ENCODE measurements at places on chromosomes 2 and 18. TPM values are rescaled to one million over a fixed set of nuclear protein-coding genes. Genes with fewer than 3 reads are reported as not detected.

DNA sequence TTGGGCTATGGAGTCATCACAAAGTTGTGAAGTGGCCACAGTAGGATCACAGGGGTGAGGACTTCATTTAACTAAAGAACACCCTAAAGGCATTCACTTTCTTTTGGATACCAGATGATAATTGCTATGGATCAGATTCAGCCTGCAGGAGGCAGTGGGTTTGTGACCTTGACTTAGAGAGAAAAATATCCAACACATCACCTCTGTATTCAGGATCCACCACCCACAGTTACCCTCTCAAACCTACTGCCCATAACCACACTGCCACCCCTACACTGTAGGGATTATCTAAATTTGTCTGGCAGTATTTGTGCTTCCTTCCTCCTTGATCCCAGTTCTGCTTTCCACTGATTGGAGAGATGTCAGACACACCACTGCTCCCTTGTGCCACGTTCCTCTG, 269.4 kb downstream of the MYCN start:
- DNase-seq: no peak

DNA sequence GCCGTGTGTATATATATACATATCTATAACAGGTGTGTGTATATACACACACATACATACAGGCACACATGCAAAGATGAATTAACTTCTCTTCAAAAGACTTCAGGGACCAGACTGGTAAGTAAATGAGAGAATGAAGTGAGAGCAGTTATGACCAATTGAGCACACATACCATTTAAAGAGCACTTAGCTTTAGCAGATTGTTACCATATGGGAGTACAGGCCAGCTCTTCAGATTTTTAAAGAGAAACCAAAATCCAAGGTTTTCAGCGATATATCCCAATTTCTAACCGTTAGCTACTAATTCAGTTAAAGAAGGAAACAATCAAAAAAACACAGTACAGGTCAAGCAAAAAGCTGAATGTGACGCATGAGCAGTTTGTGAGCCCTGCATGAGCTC, 23.7 kb downstream of the INPP1 start:
- no peak for DNase-seq

GRCh38 chr2:46384457-46384815, 87.2 kb downstream of the EPAS1 start:
- no peak for DNase-seq

DNA sequence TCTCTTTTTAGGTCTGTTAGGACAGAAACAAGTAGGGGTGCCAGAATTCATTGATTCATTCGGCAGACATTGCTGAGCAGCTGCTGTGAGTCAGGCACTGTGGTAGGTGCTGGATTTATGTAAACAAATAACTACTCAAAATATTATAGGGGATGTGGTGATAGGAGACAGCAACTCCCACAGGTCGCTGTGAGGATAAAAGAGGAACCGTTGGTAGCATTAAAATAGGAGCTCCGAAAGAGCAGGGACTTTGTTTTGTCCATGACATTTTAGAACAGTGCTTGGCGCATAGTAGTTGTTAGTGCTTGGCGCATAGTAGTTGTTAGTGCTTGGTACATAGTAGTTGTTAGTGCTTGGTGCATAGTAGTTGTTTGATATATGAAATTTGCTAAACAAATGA, 29.2 kb downstream of the ATP6V1C2 start:
- DNase-seq: no peak

DNA sequence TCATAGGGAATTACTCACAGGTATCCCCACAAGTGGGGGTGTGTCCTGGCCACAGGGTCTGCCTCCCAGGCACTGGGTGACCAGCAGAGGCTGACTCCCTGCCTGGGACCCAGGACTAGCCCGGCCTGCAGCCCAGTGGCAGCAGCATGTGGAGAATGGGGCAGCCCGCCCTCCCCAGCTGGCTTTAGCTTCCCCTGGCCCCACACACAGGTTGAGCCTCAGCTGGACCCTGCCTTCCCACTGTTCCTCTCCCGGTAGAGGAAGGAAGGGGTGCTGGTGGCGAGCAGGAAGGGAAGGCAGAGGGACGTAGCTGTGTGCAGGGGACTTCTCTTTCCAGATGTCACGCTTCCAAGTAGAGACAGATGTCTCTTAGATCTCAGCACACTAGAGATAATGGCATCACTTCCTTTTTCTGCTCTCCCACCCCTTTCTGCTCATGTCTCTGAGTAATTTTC, 51.4 kb downstream of the EMILIN2 start:
- no peak for DNase-seq

- DNase-seq: peak; percentile 85
These were observed 81.5 kb downstream of the DPP4 start for GRCh38 chr2:161992531-161992930.

GRCh38 chr2:206004004-206004693, 81.8 kb downstream of the INO80D start:
- DNase-seq: peak; percentile 26

DNA sequence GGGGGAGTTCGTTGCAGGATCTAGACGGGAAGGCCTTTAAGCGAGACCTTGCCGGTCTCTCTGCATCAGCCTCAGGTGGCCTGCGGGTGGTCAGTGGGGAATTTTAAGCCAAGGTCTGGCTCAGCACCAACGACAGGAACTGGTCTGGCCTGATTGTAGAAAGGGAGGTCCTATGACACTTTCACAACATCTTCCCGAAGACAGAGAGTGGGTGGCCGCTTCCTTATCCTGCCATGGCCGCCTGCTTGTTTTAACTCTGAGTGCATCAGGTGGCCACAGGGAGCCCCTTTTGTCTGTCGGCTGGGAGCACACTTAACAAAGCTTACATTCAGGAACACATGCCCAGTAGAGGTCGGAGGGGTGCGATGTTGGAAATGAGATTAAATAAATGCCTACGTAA, 363.7 kb upstream of the MYT1L start:
- no peak for DNase-seq

- no peak for DNase-seq
These were observed 110.0 kb downstream of the FEZ2 start for GRCh38 chr2:36487947-36488346.

PDE1A gene
- not detected for total RNA-seq

BCL11A gene
- 0.45 TPM for total RNA-seq

CEBPZOS gene
- 43.7 TPM for total RNA-seq

ACMSD gene
- total RNA-seq: not detected

PTPRN gene
- total RNA-seq: 1.1 TPM
